ENCODE measurements at places on chromosomes 7 and 10.

GRCh38 chr10:103800789-103801540, 54.4 kb downstream of the SH3PXD2A start:
- DNase-seq = no peak

- no peak for DNase-seq
Observed at GRCh38 chr10:7657552-7657951, 9.2 kb downstream of the ITIH5 start.

GRCh38 chr7:37960483-37960882, 40.0 kb downstream of the EPDR1 start:
- DNase-seq = no peak

- no peak for DNase-seq
Observed at GRCh38 chr10:77716458-77717317, 79.1 kb upstream of the KCNMA1 start.

GRCh38 chr7:148397985-148398384, 192.6 kb upstream of the C7orf33 start:
- no peak for DNase-seq

GRCh38 chr7:74141705-74142104, 32.5 kb upstream of the EIF4H start:
- DNase-seq = no peak

DNA sequence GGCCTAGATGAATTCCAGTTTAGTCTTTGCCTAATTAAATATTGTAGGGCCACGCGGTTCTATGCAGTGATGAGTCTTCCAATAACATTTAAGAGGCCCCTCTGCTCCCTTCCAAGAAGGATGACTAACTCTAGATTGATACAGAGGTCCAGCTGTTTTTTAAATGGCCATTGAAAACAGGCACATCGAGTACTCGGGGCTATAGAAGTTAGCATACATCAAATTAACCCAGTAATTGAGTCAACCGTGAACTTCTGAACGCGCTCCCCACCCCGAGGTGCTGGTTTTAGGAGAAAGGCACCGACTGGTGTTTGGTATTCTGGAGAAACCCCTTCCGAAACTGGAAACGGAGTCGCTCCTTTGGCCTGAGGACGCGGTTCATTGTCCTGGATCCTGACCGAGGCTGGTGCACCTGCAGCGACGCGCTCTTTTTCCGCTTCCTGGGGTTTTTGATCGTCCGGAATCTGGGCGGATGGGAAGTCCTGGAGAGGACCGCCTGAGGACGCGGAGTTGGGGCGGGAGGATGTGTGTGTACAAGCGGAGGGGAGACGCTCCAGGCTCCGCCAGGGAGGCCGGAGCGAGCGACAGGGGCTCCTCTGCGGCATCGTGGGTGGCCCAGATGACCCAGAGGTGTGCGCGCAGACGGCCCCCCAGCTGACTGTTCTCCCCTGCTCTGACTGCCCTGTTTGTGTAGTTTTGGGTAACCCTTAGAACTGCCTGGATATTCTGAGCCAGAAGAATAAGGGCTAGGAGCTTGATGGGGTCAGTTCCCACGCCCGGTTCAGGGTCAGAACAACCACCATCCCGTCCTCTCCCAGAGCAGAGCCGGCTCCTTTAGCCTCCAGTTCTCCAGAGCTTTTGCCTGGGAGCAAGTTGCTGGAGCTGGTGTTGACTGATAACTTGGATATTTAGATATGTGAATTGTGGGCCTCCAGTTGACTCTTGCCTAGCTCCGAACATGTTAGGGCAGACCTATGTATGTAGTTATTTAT, 711 bp downstream of the FAM221A start:
- DNase-seq = no peak

GRCh38 chr7:94414980-94415379, 20.3 kb downstream of the COL1A2 start:
- DNase-seq = no peak

GRCh38 chr10:31346953-31347352, 27.9 kb downstream of the ZEB1 start:
- DNase-seq = no peak

DNA sequence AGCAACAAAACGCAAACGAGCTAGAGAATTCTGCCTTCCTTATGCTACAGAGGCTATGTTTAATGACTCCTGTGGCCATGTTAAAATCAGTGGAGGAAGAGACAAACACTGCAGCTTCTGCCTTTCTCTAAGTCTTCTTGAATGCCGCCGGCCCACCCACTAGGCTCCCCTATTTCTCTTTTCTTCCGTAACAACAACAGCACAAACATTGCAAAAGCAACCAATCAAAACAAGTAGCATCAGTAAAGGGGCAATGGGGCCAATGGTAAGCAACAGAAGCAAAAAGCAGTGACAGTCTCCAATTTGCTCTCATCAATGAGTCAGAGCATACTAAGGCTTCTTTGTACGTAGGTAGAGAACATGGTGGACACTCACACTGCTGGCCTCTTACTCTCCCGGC, 26.8 kb downstream of the DNAJC1 start:
- DNase-seq = no peak

DNA sequence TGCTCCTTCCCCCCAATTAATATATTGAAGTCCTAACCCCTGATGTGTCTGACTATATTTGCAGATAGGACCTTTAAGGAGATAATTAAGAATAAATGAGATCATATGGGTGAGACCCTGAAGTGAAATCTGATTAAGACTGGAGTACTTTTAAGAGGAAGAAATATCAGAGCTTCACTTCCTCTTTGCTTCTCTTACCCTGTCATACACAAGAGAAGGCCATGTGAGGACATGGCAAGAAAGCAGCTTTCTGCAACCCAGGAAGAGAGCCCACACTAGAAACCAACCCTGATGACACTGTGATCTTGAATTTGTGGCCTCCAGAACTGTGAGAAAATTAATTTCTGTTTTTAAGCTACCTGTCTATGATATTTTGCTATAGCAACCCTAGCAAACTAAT, 44.2 kb downstream of the JMJD1C start:
- DNase-seq = no peak

DNA sequence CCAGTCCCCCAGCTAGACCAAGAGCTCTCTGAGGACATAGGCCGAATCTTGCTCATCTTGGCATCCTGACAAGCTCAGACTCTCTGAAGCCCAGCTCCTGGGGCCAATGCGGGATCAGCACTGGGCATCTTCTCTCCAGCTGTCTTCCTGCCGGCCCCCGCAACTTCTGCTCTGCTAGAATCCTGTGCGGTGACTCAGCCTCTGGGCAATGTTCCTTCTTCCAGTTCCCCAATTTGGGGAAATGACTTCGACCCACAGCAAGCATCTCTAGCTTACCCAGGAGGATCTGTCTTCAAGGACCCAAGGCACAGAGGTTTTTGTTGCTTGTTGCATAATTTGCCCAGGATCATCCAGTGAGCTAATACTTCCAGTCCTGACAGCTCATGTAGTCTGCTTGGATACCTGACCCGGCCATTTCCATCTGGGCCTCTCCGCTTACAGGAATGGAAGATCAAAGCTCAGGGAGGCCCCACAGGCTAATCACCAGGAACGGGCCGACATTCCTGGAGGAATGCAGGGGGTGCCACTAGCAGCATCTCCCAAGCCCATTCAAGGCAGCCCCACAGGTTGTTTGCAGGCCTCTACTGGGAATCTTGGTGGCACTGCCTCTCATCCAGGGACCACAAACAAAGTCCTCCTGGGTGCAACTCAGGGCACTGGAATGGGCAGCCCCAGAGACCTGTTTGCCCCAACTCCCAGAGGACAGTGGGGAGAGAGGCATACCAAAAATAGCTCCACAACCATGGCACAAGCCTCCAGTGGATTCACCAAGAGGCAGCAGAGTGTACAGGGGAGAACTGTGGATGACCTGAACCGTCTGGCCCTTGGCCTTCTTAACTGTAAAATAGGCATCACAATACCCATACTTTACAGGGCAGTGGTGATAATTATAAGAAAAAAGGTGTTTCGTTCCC, 151.9 kb downstream of the NEURL1 start:
- DNase-seq = no peak

DNA sequence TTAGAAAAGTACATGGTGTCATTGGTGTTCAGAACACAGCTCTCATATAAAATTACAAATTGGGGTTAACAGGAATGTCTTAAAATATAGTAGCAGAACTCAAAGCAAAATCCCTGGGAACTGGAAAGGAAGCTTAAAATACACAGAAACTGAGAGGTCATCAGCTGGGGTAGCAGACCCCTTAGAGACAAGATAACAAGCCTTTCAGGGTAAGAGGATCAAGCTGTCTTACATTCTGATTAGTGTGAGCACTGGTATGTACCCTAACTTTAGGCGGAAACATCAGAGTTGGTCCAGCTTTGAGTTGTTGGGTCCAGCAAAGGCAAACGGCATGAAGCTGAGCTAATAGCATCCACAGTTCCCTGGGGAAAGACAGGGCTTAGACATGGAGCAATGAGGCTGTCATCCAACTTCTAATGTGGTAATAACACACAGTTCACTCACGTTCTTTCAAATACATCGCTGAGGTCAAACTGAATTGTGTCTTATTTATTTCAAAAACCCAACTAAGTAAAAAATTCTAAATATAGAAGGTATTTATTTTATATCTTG, 32.6 kb downstream of the ARHGAP21 start:
- DNase-seq = no peak

GRCh38 chr10:62046522-62047227, 145.2 kb downstream of the ARID5B start:
- no peak for DNase-seq

- DNase-seq = no peak
Observed at GRCh38 chr7:5690931-5691473, 90.5 kb downstream of the RNF216 start.

- no peak for DNase-seq
Observed at GRCh38 chr7:128770233-128770632, 5.4 kb downstream of the OPN1SW start.

DNA sequence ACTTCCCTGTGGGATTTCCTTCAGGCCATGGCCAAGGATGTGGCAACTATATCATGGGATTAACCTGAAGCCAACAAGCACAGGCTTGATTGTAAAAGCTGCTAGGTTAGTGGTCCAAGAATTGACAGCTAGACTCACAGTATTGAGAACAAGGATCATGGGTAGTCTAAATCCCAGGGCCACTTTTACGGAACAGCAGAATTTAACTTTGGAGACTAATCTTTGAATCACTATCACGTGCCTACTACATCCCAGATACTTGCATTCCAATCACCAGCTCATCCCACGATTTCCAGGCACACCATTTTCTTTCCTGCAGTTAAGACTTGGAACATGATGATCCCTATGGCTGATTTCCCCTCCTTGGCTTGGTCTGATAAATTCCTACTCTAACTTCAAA, 65.6 kb upstream of the ADO start:
- no peak for DNase-seq

GRCh38 chr7:143910473-143911248, 8.7 kb upstream of the TCAF1 start:
- DNase-seq = no peak

DNA sequence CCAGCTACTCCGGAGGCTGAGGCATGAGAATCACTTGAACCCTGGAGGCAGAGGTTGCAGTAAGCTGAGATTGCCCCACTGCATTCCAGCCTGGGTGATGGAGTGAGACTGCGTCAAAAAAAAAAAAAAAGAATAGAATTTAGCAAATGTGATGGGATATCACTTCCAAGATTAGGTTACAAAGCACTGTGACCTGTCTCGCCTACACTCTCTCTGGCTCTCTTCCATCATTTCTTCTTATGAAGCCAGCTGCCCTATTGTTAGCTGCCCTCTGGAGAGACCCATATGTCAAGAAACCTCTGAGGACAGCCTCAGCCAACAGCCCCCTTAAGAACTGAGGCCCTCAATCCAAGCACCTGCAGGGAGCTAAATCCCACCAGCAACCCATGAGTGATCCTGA, 28.2 kb downstream of the ARHGAP21 start:
- DNase-seq = no peak

DNA sequence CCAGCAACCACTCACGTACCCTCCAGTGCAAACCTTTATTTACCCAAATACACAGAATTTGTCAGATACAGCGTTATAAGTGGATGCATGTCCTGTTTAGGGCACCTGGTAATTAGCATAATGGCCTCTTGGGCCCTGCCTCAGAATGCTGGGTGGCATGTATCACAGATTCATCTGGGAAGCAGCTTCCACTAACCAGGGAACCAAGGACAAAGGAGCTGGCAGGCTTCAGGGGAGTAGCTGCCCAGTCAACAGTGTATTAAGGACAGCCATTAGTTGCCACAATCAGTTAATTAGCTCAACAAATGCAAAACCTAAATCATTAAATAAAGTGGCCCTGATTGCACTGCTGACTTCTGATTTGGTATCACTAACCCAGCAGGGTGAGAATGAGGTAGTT, 105.7 kb downstream of the RAPGEF5 start:
- DNase-seq = no peak

DNA sequence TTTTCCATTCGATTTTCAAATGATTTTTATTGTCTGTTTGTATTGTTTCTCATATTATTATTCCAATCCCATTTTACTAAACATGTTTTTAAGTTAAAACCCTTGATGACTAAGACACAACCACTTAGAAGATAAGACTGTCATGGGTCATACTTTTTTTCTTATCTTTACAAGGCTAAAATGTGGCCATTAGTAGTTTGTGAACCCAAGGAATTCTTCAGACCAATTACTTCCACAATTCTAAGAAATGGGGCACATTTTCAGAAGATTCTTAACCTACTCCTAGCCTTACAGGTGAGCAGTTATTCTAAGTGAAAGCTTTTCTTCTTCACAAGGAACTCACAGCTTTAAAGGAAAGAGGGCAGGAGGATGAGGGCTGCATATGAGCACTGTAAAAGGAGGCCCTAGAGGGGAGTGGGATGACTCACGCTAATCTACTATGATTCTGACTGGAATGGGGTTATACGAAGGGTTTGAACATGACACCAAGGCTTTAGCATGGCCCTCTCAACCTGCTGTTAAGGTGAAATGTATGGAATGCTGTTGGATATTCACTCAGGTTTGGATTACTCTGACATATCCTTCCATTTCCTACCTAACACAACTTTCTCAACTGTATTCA, 81.0 kb downstream of the SORCS1 start:
- no peak for DNase-seq

- DNase-seq = no peak
Observed at GRCh38 chr7:95718577-95719410, 53.6 kb upstream of the DYNC1I1 start.

- DNase-seq = no peak
Observed at GRCh38 chr7:79761876-79762429, 308.5 kb upstream of the MAGI2 start.

DNA sequence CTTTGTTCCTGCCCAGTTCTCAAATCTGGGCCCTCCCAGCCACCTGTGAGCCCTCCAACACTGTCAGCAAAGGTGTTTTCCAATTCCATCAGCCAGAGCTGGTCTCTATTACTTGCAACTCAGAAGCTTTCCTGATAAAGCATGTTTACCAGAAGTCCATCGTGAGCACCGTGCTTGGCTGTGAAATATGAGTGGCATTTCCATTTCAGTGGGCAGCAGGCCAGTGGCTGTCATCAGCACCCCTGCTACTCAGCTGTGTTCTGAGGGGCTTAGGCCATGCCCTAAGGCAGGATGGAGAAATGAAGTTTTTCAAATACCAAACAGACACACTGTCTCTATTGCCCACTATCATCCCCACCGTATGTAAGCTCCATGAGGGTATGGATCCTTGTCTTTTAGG, 12.7 kb upstream of the BNIP3 start:
- DNase-seq = no peak

- DNase-seq = no peak
Observed at GRCh38 chr10:129972145-129972965, 8.3 kb upstream of the EBF3 start.

Measured in activated CD8-positive, alpha-beta memory T cell treated with anti-CD3 and anti-CD28 coated beads for 1 hour (primary cell).